NCI-H2081 treated with DMSO at 0.1 percent for 48 hours (cell line): ENCODE measurements at places on chromosomes 2 and 18.

DNA sequence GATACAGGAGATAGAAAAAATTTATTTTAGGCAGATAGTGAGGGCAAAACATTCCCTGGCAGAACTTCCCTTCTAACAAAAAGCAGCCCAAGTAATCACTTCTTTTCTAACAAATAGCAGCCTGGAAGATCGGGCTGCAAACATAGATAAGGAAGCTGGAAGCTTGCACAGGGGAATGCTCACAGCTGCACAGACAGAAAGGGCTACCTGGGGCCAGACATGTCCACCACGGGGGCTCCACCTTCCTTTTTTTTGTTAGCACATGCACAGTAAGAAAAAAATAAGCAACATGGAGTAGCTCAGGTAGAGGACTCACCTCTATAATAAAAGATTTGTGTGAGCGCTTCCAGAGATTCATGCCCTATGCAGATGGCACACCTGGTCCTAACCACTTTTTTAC, 420.5 kb downstream of the PTH2R start:
- DNase-seq: no peak

- DNase-seq: no peak
Observed at GRCh38 chr18:62413206-62413605, 88.1 kb downstream of the TNFRSF11A start.

DNA sequence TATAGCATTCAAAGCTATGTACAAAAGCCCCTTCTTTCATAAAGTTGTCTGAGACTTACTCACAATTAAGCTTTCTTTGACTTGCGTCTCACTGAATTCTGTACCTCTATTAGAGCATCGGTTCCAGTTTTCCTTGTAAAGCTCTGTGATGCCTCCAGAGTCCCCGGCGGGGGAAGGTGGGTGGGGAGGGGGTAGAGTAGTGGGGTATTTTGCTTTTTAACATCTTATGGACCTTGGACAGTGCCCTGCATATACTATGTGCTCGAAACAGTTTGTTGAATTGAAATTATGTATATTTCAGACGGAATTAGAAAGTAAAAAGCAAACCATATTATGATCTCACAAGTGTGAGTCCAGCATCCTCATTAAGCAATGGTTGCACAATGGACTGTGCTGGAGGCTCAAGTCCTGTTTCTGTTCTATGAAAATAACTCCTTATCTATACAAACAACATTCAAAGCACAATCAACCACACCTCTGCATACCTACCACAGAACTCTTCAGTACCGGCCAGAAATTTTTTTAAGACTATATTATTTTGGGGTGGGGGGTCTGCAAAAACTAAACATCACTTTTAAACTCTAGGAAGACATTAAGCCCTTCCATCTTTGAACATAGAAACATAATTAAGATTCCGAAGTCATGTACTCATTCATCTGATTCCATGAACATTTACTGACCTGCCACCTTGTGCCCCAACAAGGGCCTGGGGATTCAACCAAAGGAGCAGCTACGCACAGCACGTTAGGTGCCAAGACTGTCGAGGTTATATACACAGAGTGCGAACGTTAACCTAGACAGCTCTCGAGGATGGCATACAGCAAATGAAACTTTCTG, 908 bp downstream of the STAT1 start:
- DNase-seq: no peak

GRCh38 chr2:14569294-14569693, 63.2 kb upstream of the LRATD1 start:
- DNase-seq: no peak

- DNase-seq: no peak
Observed at GRCh38 chr2:131016826-131017741, 76.2 kb downstream of the FAM168B start.

DNA sequence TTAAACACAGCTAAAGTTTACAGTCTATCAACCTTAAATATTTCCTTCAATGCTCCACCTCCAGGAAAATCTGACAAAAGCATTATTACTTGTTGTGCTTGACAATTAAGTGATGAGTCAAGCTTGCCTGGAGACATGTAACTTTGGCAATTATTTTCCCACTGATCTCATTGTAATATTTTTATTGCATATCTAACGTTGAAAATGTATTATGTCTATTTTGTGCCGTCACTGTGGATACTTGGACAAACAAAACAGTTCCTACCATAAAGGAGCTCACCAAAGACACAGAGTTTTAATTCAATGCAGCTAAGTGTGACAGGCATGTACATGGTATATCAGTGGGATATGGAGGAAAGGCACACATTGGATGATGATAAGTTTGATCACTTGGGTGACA, 24.7 kb downstream of the RNF103 start:
- no peak for DNase-seq

- DNase-seq: no peak
Observed at GRCh38 chr2:175003875-175004729, 1.1 kb downstream of the CHN1 start.

- no peak for DNase-seq
Observed at GRCh38 chr18:8795586-8796325, 90.4 kb downstream of the MTCL1 start.

GRCh38 chr18:36504928-36505327, 207.4 kb downstream of the FHOD3 start:
- DNase-seq: no peak

GRCh38 chr2:217228732-217229131, 368.9 kb upstream of the TNP1 start:
- no peak for DNase-seq

DNA sequence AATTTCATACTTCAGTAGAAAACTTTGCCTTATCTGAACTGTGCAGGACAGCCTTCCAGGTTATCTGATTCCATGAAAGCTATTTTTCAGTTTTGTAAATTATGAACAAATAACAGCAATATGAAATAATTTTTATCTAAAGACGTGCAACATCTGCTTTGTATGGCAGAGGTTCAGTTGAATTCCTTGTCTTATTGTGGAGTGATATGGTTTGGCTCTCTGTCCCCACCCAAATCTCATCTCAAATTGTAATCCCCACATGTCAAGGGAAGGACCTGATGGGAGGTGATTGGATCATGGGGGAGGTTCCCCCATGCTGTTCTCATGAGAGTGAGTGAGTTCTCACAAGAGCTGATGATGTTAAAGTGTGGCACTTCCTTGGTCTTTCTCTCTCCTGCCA, 18.1 kb upstream of the RPIA start:
- DNase-seq: no peak

GRCh38 chr2:69376403-69376802, 10.6 kb downstream of the GFPT1 start:
- DNase-seq: no peak

DNA sequence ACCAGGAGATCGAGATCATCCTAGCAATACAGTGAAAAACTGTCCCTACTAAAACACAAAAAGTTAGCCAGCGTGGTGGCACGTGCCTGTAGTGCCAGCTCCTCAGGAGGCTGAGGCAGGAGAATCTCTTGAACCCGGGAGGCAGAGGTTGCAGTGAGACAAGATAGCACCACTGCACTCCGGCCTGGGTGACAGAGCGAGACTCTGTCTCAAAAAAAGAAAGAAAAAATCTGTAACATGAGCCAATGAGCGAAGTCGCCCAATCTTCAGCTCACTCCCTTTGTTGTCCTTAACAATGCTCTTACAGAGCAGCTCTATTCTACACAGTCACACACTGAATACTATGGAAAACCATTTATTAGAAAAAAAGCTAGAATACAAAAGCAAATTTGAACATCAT, 22.0 kb downstream of the FAM98A start:
- no peak for DNase-seq

DNA sequence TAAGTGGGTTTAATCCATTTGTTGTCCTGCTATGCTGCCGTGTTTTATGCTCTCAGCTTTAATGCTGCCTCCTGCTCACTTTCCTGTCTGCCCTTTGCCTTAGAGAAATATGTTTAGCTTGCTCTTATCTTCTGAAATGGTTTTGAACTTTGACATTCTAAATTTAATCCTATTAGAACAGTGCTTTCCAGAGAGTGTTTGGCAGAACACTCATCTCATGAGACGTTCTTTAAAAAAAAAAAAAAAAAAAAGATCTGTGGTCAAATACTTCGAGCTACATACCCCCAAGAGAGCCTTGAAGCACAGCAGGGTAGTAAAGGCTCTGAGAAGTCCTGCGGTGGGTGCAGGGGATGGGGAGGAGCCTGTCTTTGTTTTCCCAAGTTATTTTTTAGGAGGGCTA, 161.3 kb downstream of the SPP2 start:
- no peak for DNase-seq

- no peak for DNase-seq
Observed at GRCh38 chr18:9353596-9353995, 19.0 kb downstream of the TWSG1 start.

- DNase-seq: no peak
Observed at GRCh38 chr18:21486905-21487437, 113.5 kb downstream of the ESCO1 start.

GRCh38 chr2:26567534-26567933, 73.6 kb downstream of the CIB4 start:
- no peak for DNase-seq

GRCh38 chr18:5891184-5891853, 4.0 kb downstream of the TMEM200C start:
- DNase-seq: no peak

DNA sequence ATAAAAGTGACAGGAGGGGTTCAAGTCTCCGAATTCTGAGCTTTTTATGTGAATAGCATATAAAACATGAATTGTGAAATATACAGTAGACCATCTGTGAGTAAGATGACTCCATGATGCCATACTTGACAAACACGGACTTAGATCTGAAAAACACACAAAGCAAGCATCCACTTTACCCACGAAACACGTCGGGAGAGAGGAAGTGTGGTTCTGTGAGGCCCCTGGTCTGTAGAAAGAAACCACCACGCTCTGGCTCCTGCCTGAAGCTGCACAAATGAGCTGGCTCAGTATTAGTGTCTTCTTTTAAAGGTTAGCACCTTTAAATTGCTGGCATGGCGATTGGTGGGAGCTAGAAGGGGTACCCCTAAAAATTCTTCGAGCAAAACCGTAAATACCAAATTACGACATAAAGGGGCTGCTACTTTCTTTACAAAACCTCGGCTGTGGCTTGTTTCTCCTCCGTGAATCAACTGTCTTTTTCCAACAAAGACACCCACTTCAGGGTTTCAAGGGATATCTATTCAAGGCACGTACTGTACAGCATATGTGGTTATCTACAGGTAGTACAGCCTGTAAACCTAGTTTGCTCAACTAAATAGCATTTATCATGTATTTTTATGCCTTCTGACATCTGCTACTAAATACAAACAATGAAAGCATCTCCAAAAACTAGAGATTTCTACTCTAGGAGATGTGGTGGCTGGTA, 70.9 kb downstream of the AFF3 start:
- DNase-seq: no peak

GRCh38 chr2:192313773-192314172, 119.0 kb upstream of the TMEFF2 start:
- DNase-seq: no peak

- no peak for DNase-seq
Observed at GRCh38 chr18:53070788-53071187, 730.8 kb downstream of the DCC start.

DNA sequence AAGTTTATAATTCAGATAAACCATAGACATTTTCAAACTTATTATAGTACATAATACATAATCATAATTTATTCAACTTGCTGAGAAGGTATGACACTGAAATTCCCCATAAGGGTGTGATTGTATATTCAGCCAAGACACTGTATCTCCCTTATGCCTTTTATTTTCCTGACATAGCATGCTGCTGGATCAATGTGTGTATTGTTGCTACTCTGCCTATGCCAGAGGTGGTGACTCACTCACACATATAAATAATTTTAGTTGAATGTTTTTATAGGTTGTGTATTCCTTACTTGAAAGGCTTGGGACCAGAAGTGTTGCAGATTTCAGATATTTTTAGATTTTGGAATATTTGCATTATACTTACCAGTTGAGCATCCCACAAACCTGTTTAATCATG, 86.8 kb downstream of the VRK2 start:
- no peak for DNase-seq

DNA sequence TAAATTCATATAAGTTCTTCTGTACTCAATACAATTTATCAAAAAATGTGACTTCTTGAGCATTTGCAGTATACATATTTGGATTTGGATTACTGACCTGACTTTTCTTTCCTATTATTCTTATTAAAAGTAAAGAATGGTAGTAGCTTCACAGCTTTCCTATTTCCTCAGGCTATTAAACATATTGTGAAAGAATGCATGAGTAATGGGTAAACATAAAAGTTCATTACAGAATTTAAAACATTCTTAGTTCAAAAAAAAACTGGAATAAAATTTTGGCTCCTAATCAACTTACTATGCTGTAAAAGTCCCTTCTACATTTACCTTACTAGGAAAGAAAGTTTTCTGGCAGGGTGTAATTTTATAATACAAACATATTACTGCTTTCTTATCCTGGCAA, 27.3 kb upstream of the C2orf66 start:
- no peak for DNase-seq

DNA sequence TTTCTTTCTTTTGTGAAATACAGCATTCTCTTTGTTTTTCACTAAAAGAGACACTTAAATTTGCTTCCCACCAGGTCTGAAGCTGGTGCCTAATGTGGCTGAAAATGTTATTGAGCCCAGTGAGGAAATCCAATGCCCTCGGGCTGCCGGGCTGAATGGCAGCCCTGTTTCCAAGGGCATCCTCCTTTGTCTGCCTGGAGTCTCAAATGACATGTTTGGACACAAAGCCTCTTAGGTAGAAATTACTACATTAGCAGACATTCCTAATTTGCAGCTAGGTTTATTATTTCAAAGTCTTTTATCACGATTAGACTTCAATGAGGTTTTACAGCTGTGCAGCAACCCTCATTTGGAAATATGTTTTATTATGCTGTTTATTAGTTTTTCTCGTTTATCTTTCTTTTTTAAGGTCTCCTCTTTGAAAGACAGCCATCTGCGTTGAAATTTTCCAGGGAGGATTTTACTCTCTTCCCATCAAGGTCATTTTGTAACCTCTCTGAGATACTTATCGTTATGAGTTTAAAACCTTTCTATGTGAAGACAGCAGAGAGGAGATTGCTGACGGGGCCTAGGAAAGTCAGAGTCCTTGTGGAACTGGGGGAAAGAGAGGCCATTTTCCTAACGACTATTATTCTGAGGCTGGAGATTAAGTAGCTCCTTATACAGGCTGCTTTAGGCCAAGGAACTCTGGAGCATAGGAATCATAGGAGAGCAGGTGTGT, 59.0 kb upstream of the ZNF532 start:
- peak; percentile 75 for DNase-seq

- peak; percentile 50 for DNase-seq
Observed at GRCh38 chr2:19347619-19348562, 10.5 kb downstream of the OSR1 start.

GRCh38 chr2:127611076-127611925, 34.7 kb upstream of the GPR17 start:
- no peak for DNase-seq

GRCh38 chr18:62479574-62479973, 43.3 kb upstream of the ZCCHC2 start:
- no peak for DNase-seq
